CD4-positive, alpha-beta T cell (primary cell): ENCODE measurements at places on chromosomes 2 and 18.
A peak's percentile ranks its signal among the peaks of the same experiment; 100 is the strongest.

DNA sequence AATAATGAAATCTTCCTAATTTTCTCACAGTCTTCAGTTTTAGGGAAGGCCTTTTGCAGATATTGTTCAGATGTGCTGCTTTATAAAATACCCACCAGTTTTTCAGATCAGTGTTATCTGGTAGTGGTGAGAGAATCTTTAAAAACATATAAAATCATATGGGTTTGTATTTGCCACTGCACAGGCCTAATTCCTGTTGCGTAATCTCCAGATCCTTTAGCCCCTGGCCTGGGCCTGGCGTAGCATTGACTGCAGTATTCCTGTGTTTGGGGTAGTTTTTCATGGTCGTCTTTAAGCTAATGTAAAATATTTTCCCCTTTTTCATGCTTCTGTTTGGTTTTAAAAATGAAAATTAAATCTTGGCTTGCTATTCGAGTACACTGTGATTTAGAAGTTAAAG, 43.2 kb downstream of the TSHZ1 start:
- no peak for DNase-seq

DNA sequence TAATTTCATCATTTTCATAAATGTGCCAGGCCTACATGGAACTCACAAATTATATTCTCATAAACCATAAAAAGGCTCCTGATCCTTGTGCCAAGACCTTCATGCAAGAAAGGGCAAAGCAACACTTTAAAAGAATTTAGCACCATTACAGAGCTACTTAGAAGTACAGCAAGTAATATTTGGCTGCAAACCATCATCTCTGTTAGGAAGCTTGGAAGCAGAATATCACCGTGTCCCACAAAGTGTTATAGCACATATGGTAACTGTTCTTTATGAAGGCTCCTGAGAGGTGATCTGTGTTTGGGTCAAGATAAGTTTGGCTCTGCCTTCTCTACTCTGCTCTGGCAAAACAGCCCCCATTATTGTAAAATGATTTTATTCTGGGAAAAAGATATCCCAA, 59.7 kb upstream of the KCNJ3 start:
- no peak for DNase-seq

DNA sequence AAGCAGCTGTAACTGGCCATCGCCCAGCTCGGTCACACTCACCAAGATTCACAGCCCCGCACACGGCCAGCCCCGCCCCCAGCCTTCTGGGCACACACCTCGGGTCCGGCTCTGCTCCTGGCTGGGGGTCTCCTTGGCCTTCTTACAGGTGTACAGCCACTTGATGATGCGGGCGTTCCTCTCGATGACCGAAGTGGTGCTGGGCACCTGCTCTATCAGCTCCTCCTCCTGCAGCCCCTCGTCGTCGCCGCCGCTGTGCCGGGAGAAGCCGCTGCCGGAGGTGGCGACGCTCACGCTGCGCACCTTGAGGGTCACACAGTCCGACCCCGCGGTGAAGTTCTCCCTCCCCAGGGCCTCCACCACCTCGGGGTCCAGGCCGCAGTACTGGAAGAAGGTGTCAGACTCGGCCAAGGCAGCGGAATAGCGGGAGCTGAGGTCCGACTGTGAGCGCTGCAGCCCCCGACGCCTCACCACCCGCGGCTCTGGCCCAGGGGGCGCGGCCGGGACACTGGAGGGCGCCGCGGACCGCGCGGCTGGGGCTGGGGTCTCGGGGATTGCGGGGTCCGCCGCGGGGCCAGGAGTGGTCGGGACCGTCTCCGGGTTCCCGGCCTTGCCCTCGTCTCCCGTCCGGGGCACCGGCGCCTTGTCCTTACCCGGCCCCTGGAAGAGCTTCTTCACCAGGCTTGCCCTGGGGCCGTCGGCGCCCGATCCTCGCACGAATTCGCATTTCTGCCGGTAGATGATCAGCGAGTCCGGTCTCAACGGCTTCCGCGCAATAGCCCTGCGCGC, 769 bp downstream of the FAM110C start:
- peak; percentile 15 for DNase-seq

DNA sequence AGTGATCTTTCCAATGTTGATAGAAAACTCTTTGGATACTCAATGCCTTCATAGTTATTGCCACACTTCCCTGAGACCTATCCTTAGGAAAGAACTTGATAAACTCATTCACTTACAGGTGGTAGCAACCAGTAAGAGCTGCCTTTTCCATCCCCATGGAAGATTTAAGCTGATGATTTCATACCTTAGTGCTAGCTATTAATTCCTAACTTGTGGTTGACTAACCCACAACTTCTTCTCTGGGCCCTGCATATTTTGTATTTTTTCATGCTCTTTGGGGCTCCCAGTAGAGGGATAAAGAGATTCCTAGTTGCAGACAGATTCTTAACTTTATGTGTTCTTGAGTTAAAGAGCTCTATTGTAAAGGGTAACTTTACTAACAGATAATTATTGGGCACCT, 25.2 kb upstream of the SIX3 start:
- DNase-seq: no peak

GRCh38 chr18:60003610-60004185, 103.9 kb downstream of the PMAIP1 start:
- DNase-seq: no peak

DNA sequence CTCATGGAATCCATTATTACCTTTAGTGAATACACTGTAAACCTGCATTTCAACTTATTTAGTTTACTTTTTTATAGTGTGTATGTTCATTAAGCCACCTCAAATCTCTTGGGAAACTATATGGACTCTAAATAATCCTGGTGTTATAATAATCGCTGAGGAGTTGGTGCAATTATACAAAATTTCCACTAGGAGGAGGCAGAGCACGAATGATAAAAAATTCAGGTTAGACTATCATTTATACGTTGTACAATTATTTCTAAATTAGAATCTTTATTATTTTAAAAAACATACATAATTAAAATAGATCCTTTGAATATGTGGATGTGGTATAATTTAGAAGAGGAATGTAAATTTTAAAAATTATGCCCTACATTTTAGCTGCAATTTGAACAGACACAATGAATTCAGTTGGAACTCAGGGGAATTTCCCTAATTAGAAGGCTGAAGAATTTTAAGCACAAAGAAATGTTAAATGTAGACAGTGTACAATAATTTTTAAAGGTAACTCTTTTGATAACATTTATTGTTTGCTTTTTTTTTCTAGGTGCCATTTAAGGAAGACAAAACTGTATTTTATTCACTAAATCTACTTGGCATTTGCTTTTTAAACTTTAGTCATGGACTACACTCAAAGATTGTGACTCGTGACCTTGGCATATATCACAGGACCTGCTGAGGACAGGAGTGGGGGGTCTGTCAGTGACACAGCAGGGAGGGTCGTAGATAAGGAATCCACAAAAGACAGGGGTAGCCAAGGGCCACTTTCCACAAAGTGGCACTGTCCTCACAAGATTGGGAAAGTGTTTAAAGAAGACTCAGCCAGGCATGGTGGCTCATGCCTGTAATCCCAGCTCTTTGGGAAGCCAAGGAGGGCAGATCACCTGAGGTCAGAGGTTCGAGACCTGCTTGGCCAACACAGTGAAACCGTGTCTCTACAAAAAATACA, 45.5 kb downstream of the RAB12 start:
- DNase-seq: no peak

- no peak for DNase-seq
Measured at GRCh38 chr18:4232656-4233055, 222.5 kb downstream of the DLGAP1 start.

DNA sequence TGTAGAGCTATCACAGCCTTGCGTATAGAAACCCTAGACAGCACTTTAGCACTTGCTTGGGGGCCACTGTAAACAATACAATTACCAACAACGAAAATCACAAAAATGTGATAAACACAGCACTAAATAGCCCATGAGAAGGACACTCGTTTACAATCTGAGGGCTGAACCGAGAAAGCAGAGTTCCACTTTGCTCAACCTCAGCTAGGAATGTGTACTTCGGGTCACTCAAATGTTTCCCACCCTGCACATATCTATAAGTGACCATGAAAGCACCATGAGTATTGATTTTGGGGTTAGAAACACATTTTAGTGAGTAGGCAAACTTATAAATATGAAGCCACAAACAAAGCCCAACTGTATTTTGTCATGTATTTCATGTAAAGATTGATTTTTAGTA, 62.3 kb downstream of the FRZB start:
- no peak for DNase-seq

GRCh38 chr18:53417003-53417402, 807.5 kb downstream of the MBD2 start:
- DNase-seq: no peak

DNA sequence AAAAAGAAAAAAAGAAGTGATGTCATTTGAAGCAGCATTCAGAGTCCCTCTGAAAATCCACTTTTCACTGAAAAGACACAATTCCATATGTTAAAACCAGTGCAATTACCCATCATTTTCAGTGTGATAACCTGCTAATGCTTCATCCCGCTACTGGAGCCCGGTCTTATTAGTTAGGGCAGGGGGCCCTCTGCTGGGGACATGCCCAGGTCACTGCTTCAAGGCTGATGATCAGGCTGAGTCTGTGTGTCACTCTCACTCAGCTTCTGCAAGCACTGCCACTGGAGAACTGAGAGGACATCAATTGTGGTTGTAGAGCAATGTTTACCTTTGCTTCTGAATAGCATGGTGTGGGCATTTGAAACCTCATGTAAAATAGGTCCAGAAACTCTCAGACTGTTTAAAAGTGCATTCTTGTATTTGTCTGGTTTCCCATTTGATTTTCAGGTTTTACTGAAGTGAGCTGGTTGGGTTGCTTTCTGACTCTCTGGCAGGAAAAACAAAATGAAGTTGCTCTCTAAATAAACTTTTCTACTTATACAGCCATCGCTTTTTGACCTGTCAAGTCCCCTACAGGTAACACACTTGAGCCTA, 49.2 kb upstream of the NXPH2 start:
- DNase-seq: peak; percentile 34

- no peak for DNase-seq
Measured at GRCh38 chr2:219629976-219630695, 2.7 kb downstream of the SLC4A3 start.
